ENCODE measurements at places on chromosomes 7 and 10. TPM values are rescaled to one million over a fixed set of nuclear protein-coding genes. Genes with fewer than 3 reads are reported as not detected.
A peak's percentile ranks its signal among the peaks of the same experiment; 100 is the strongest.

- H3K4me1 ChIP-seq, result no peaks in the 10 kb centered on the region
- DNase-seq, result no peak
- H3K27me3 ChIP-seq, result no peaks in the 10 kb centered on the region
- no peaks in the 10 kb centered on the region for H3K36me3 ChIP-seq
Observed at GRCh38 chr7:108627476-108628051, 57.9 kb downstream of the DNAJB9 start.

DNA sequence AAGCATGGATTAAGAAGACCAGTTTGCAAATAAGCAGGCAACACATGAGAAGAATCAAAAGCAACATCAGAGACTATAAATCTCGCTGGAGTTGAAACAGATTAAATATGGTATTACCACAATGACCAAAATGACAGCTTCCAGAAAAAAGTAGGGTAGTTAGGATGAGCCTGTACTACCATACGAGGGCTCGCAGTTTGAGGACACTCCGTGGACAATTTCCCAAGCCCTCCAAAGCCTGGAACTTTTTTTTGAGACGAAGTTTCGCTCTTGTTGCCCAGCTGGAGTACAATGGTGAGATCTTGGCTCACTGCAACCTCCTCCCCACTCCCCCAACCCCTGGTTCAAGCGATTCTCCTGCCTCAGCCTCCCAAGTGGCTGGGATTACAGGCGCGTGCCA is 1.0 kb downstream of the LRRC17 start:
- peak overlapping the region; percentile 24 for H3K4me3 ChIP-seq
- peaks cover 5% of the 10 kb centered on the region for H3K4me1 ChIP-seq
- no peaks in the 10 kb centered on the region for H3K27me3 ChIP-seq
- H3K36me3 ChIP-seq, result no peaks in the 10 kb centered on the region

DNA sequence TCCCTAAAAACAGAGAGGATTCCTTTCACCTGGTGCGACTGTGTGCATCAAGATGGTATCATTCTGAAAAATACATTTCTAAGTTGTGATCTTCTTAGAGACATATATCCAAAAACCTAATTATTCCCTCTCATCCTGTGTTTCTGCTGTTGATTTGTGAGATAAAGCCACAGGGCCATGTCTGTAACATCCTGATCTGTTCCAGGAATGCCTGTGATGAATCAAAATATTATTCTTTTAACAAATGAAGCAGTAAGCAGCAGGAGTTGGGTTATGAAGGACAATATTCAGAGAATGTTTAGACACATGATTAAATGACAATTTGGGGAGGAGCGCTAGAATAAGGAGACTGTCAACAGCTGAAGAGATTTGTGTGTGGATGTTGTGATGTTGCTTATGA is 731.4 kb downstream of the KCNMA1 start:
- no peaks in the 10 kb centered on the region for H3K4me1 ChIP-seq
- DNase-seq, result no peak
- no peak overlapping the region for H3K4me3 ChIP-seq
- no peak overlapping the region for H3K27ac ChIP-seq
- no peaks in the 10 kb centered on the region for H3K36me3 ChIP-seq
- no peaks in the 10 kb centered on the region for H3K27me3 ChIP-seq

Gene BTBD16
- not detected for total RNA-seq
